T-helper 2 cell (primary cell): ENCODE measurements at places on chromosomes 4 and X.

DNA sequence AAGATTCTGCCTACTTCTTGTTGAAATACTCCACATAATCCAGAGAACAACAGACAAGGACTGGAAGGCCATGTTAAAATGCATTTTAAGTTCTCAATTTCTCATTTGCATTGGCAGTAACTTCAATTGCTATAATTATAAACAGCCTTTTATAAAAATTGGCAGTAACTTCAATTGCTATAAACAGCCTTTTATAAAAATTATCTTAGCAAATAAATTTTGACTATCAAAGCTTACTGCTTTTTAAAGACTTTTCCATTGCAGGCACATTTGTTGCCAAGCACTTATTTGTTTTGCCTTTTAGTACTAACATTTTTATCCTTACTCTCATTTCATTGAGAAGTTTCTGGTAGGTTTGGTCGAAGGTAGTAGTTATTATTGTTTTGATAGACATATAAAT lies 17.8 kb downstream of the SCFD2 start:
- DNase-seq, result no peak

DNA sequence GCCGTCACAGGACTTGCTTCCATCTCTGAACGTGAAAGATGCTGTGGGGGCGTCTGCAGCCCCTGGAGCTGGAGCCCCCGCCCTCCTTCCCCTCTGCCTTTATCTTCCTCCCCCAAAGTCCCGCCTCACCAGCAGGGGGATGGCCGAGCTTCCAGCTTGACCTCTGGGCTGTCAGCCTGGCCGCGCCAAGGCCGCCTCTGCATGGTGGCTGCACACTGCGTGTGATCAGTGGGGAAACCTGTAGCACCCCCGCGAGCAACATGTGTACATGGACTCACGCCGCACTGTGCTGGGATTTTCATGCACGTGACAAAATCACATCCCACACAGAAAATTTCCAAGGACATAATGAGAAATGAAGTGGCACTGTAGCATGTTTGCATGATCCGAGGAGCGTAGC lies 26.5 kb upstream of the PSAPL1 start:
- DNase-seq, result no peak

- no peak for DNase-seq
These were observed 213.6 kb downstream of the HTR2C start for GRCh38 chrX:114797494-114797893.

- no peak for DNase-seq
These were observed 36.9 kb upstream of the PROM1 start for GRCh38 chr4:16120720-16121119.

DNA sequence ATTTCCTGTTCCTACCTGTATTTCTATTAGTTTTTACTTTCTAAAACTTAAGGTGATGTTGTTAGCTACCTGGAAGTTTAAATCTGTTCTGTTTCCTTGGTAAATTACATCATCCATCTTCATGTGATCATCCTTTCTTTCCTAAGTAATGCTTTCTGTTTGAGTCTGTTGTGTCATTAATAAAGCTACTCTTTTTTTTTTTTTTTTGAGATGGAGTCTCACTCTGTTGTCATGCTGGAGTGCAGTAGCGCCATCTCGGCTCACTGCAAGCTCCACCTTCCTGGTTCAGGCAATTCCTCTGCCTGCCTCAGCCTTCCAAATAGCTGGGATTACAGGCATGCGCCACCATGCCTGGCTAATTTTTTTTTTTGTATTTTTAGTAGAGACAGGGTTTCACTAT lies 73.3 kb downstream of the FIP1L1 start:
- no peak for DNase-seq

- DNase-seq, result no peak
These were observed 11.8 kb downstream of the GAB1 start for GRCh38 chr4:143348233-143349077.

- DNase-seq, result no peak
These were observed 41.8 kb downstream of the PALLD start for GRCh38 chr4:168538632-168539031.

DNA sequence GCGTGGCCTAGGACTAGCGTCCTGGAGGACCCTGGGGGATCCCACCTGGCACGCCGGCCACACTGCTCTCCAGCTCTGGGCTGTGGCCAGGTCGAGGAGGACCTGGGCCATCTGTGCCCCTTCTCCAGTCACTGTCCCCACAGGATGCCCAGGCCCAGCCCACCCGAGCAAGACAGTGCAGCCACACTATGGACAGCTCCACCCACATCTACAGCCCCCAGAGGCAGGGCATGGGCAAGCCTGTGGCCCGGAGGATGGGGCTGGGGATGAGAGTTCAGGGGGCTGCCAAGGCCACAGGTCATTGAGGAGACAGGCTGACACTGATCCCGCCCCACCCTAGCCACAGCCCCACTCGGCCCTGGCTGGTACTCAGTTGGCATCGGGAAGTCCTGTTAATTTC lies 30.3 kb downstream of the FAM53A start:
- DNase-seq, result no peak

DNA sequence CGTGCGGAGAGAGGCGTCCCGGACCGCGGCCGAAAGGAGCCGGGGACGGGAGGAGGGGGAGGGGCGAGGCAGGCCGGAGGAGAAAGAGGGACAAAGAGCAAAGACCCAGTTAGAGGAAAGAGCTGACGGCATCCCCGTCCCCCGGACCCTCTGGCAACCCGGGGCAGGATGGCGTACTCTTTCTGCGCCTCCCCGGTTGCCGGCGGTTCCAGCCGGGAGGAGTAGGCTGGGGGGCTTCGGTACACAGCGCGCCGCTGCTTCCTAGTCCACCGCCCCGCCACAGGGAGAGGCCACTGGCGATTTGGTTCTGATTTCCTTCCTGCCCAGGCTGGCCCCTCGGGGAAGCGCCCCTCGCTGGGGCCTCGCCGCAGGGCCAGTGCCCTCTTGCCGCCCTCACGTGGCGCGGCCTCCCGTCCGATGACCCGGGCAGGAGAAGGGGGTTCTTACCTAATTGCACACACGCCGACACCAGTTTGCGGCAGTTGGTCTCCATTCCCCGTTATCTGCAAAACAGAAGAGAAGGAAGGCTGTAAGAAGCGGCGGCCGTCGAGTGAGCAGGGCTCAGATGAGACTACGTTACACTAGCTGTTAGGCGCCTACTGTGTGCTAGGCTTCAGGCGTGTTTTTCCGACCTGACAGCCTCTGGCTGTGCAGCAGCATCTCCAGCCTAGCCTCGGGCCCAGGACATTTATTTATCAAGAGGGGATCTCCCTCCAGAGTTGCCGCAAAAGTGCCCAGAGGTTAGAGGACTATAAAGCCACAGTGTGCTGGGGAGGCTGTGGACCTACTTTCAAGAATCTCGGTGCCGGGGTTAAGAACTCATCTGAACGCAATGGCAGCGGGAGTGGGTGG lies 9.9 kb upstream of the PITX2 start:
- no peak for DNase-seq

DNA sequence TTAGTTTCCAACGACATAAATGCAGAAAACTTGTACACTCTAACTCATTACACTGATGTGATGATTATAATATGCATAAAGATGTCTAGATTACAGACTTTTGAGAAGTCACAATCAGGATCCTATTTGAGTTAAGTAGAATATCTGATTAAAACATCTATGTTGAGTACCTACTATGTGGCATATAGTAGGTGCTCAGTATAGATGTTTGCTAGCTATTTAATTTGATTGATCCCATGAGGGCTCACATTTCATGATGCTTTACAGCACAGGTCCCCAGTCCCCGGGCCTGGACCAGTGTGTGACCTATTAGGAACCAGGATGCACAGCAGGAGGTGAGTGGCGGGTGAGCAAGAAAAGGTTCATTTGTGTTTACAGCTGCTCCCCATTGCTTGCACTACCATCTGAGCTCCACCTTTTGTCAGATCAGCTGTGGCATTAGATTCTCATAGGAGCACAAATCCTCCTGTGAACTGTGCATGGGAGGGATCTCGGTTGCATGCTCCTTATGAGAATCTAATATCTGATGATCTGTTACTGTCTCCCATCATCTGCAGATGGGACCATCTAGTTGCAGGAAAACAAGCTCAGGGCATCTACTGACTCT lies 33.0 kb upstream of the CXCL8 start:
- no peak for DNase-seq

DNA sequence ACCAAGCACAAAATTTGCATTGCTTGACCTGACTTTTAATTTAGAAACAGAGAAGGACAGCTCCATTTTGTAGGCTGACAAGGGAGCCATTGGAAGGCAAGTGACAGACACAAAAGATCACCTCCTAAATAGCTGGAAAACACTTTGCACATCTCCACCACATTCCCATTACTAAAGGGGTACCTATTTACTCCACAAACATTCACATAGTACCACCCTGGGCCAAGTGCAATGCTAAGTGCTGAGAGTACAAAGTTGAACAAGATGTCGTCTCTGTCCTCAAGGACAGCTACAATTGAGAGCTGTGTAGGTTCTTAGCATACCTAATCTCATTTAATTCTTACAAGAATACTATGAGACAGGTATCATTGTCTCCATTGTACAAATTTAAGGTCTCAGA lies 152.8 kb upstream of the GPC4 start:
- DNase-seq, result no peak

GRCh38 chr4:32830160-32830559 lies 2110.0 kb downstream of the PCDH7 start:
- no peak for DNase-seq
